Smooth muscle cell of trachea (primary cell): ENCODE measurements at places on chromosomes 1 and 21. TPM values are rescaled to one million over a fixed set of nuclear protein-coding genes. Genes with fewer than 3 reads are reported as not detected.

The CTNNBIP1 gene
- total RNA-seq = 24.4 and 28.8 TPM in 2 replicates

The RNF187 gene
- 58.5 and 112 TPM in 2 replicates for total RNA-seq

The NTNG1 gene
- total RNA-seq = 5.0 and 11.6 TPM in 2 replicates

The ELAVL4 gene
- not detected in 2 replicates for total RNA-seq

The DMBX1 gene
- total RNA-seq = not detected in 2 replicates

The SPRR1A gene
- total RNA-seq = not detected in 2 replicates

The IRF6 gene
- total RNA-seq = 1.8 and 3.6 TPM in 2 replicates

The ARV1 gene
- total RNA-seq = 13.1 and 20.4 TPM in 2 replicates

The EVA1B gene
- total RNA-seq = 225 and 335 TPM in 2 replicates
